ENCODE measurements at places on chromosomes 7 and 10. TPM values are rescaled to one million over a fixed set of nuclear protein-coding genes. Genes with fewer than 3 reads are reported as not detected.

MRLN gene
- total RNA-seq: not detected

NPY4R gene
- total RNA-seq: not detected

GRCh38 chr10:97065686-97066660 is 119.8 kb downstream of the SLIT1 start:
- peaks cover 16% of the 10 kb centered on the region for H3K27me3 ChIP-seq
- DNase-seq: no peak
- H3K4me3 ChIP-seq: no peak overlapping the region

GRCh38 chr7:2249744-2250323 is 7.8 kb downstream of the NUDT1 start:
- DNase-seq: no peak
- peaks cover 4% of the 10 kb centered on the region for H3K36me3 ChIP-seq
- no peaks in the 10 kb centered on the region for H3K27me3 ChIP-seq
- no peak overlapping the region for H3K4me3 ChIP-seq
- H3K4me1 ChIP-seq: peaks cover 14% of the 10 kb centered on the region
- no peak overlapping the region for H3K27ac ChIP-seq

- H3K4me1 ChIP-seq: peaks cover 56% of the 10 kb centered on the region
- no peaks in the 10 kb centered on the region for H3K36me3 ChIP-seq
- H3K27me3 ChIP-seq: peaks cover 17% of the 10 kb centered on the region
- no peak overlapping the region for H3K27ac ChIP-seq
These were observed 52.1 kb downstream of the PODXL start for GRCh38 chr7:131504157-131504899.

GRCh38 chr7:27992755-27993493 is 187.7 kb downstream of the JAZF1 start:
- no peaks in the 10 kb centered on the region for H3K4me1 ChIP-seq
- H3K27ac ChIP-seq: no peak overlapping the region
- DNase-seq: no peak
- H3K27me3 ChIP-seq: no peaks in the 10 kb centered on the region
- H3K36me3 ChIP-seq: peaks cover 6% of the 10 kb centered on the region

DNA sequence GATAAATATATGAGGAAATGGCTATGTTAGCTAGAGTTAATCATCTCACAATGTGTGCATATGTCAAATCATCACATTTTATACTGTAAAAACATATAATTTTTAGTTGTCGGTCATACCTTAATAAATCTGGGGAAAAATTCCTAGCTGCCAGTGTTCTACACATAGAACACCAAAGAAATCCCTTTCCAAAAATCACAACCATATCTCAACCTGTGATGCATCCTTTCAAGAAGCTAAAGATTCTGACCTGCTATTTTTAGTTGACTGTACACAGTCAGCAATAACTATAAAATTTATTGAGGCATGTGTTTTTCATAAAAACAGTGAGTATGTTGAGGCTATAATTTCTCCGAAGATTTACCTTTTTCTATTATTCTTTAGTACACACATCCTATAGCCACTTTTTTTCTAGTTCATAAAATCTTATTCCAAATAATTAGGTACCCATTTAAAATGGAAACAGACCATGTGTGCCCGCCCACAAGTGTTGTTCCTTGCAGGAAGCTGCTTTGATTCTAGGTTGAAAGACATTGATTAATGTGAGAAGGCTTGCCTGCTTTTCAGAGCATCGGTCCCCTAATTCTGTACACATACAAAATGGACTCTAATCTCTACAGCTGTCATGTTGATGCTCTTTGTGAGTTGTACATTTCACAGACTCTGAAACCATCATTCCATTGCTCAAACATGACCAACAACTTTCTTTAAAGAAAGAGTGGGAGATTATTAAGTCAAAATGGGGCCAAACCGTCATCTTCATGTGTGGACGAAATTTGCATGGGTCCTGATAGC is 117.5 kb upstream of the LRRN3 start:
- peaks cover 22% of the 10 kb centered on the region for H3K4me1 ChIP-seq
- H3K36me3 ChIP-seq: no peaks in the 10 kb centered on the region
- no peak for DNase-seq
- no peaks in the 10 kb centered on the region for H3K27me3 ChIP-seq

DNA sequence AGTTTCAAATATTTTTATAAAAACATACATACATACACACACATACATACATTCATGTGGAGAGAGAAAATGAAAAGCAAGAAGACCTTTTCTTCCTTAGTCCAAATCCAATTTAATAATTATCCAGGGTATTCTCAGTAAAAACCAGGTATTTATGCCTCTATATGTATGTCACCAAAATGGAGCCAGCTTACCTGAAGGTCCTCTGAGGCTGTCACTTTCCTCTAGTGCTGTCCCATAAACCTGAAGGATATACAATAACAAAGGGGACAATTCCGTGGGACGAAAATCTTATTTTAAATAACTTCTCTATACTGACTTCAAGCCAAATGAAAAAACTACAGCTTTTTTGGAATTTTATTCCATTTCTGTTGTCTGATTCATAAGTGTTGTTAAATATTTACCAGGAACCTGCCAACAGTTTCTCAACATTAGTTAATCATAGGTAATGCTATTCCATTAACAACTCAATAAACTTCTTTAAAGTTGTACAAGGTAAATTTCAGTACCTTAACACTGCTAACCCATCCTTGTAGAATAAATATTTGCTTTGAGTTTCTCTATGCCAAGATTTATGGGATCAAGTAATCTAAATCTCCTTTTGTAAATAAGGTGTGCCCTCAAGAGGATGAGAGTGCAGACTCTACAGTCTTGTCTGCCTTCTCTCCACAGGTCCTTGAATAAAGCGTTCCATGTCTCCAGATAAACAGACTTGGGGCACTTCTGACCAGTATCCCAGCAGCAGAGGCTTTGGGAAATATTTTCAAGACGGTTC is 260.3 kb downstream of the AHR start:
- H3K27ac ChIP-seq: no peak overlapping the region
- no peak for DNase-seq
- H3K27me3 ChIP-seq: no peaks in the 10 kb centered on the region
- H3K36me3 ChIP-seq: no peaks in the 10 kb centered on the region
- peaks cover 5% of the 10 kb centered on the region for H3K4me1 ChIP-seq
